ENCODE measurements at places on chromosomes 6 and 20. TPM values are rescaled to one million over a fixed set of nuclear protein-coding genes. Genes with fewer than 3 reads are reported as not detected.

TRIM31 gene
- not detected for total RNA-seq

- peaks cover 3% of the 10 kb centered on the region for H3K27me3 ChIP-seq
- no peaks in the 10 kb centered on the region for H3K4me1 ChIP-seq
- no peaks in the 10 kb centered on the region for H3K36me3 ChIP-seq
- H3K27ac ChIP-seq: no peak overlapping the region
- H3K4me3 ChIP-seq: no peak overlapping the region
Measured at GRCh38 chr6:85726206-85726605, 83.5 kb upstream of the SYNCRIP start.

- no peak for DNase-seq
- no peak overlapping the region for H3K27ac ChIP-seq
- no peaks in the 10 kb centered on the region for H3K4me1 ChIP-seq
- peaks cover 53% of the 10 kb centered on the region for H3K36me3 ChIP-seq
- no peaks in the 10 kb centered on the region for H3K27me3 ChIP-seq
Measured at GRCh38 chr6:15527838-15528617, 134.8 kb downstream of the DTNBP1 start.

GRCh38 chr6:44489910-44490604 is 102.6 kb downstream of the CDC5L start:
- H3K27ac ChIP-seq: no peak overlapping the region
- H3K27me3 ChIP-seq: no peaks in the 10 kb centered on the region
- no peak for DNase-seq
- no peak overlapping the region for H3K4me3 ChIP-seq
- no peaks in the 10 kb centered on the region for H3K4me1 ChIP-seq
- H3K36me3 ChIP-seq: no peaks in the 10 kb centered on the region

DNA sequence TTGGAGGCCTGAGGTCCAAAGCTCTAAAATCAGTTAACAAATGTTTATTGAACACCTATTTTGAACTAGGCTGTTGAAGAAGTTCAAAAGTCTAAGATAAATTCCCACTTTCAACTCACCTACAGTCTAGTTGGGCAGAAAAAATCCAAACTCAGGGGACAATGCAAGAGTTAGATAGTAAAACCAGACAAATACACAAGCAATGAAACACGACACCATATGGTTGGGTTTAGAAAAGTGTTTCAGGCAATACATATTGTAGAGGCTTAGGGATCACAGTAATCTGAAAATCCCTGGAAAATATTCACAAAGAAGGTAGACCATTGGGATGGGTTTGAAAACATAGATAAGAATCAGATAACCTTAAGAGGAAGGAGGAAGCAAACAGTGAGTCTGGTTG is 1.3 kb upstream of the CARMIL1 start:
- H3K36me3 ChIP-seq: no peaks in the 10 kb centered on the region
- H3K27me3 ChIP-seq: peaks cover 7% of the 10 kb centered on the region
- no peak overlapping the region for H3K27ac ChIP-seq
- H3K4me1 ChIP-seq: peaks cover 18% of the 10 kb centered on the region
- no peak overlapping the region for H3K4me3 ChIP-seq

DNA sequence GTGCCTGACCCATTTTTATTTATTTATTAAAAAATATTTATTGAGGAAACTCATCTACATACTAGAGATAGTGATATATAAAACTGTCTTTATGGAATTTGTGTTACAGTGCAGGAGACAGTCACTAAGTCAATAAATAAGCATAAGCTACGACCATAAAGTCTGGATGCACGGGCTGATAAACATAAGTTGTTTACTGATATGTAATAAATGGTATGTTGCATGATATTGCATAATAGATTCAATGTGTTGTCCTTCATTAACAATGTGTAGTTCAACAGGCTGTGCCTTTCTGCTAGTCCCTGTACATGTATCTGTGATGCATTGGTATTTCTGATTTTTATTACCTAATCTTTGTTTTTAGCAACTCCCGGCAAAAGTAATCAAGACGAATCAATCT is 311.2 kb downstream of the ARHGAP18 start:
- no peak overlapping the region for H3K4me3 ChIP-seq
- H3K4me1 ChIP-seq: no peaks in the 10 kb centered on the region
- peaks cover 3% of the 10 kb centered on the region for H3K27me3 ChIP-seq
- no peak for DNase-seq

CST4 gene
- not detected for total RNA-seq

DNA sequence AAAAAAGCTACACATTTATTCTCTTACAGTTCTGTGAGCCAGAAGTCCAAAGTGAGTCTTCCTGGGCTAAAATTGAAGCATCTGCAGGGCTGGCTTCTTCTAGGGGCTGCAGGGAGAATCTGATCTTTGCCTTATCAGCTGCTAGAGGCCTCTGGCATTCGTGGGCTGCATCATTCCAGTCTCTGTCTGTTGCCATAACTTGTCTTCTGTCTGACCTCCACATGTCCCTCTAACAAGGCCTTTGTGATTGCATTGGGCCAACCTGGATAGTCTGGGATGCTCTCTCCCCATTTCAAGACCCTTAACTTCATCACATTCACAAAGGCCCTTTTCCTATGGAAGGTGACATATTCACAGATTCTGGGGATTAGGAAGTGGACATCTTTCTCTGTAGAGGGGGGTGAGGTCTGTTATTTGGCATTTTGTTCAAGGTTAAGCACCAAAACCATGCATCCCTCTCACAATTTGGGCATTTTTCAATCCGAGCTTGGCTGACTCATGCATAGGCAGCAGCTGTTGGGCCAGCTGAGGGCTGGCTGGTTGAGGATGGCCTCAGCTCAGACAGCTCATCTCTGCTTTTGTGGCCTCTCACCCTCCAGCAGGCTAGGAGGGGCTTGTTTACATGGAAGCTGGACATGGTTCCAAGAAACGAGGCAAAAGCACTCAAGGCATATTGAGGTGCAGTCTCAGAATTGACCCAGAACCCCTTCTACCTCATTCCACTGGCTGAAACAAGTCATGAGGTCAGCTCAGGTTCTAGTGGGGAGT is 116.1 kb upstream of the NXT1 start:
- H3K4me3 ChIP-seq: no peak overlapping the region
- H3K36me3 ChIP-seq: no peaks in the 10 kb centered on the region
- no peaks in the 10 kb centered on the region for H3K4me1 ChIP-seq
- DNase-seq: no peak

DLL1 gene
- 1.1 TPM for total RNA-seq
